ENCODE measurements at places on chromosomes 16 and 17. TPM values are rescaled to one million over a fixed set of nuclear protein-coding genes. Genes with fewer than 3 reads are reported as not detected.

- DNase-seq, result peak; percentile 83
These were observed 1.2 kb downstream of the EPX start for GRCh38 chr17:58193641-58194255.

- no peak for DNase-seq
These were observed 44.6 kb downstream of the SOX8 start for GRCh38 chr16:1026057-1026783.

DNA sequence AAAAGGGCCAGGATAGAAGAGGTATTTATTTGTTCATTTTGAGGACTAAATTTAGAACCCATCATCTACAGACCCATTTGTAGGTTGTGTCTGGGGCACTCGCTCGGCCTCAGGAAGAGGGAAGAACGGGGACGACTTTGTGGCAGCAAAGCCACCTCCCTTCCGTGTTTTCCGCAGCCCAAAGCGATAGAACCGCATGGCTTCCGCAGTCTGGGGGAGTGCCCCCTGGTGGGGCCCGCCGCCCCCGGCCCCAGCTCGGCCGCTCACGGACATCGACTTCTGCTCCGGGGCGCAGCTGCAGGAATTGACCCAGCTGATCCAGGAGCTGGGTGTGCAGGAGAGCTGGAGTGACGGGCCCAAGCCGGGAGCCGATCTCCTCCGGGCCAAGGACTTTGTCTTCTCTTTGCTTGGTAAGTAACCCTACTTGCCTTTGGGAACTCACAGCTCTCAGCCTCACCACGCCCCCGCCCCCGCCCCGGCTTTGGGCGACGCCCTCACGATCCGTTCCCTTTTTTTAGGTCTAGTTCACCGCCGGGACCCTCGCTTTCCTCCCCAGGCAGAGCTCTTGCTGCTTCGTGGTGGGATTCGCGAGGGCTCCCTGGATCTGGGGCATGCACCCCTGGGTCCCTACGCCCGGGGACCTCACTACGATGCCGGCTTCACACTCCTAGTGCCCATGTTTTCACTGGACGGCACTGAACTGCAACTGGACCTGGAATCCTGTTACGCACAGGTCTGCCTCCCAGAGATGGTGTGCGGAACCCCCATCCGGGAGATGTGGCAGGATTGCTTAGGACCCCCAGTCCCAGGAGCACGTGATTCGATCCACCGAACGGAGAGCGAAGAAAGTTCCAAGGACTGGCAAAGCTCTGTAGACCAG lies 681 bp downstream of the TMEM102 start:
- DNase-seq, result peak; percentile 94

DNA sequence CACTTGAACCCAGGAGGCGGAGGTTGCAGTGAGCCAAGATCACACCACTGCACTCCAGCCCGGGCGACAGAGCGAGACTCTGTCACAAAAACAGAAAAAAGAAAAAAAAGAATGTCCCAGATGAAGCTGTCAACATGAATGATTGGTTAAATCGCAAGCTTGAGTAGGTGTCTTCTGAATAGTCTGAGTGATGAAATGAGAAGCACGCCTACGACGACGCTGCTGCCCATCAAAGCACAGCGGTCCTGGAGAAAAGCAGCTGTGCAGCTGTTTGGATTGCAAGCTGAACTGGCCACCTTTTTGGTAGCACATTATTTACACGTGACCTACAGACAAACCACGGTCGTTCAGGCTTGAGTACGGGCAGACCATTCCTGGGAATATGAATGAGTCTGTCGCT lies 12.5 kb downstream of the ADCY9 start:
- DNase-seq, result no peak

- no peak for DNase-seq
These were observed 24.2 kb upstream of the HAP1 start for GRCh38 chr17:41758601-41759000.

- DNase-seq, result peak; percentile 88
These were observed at the start of gene SGSM2 for GRCh38 chr17:2336852-2337543. SGSM2 (plus strand) TSS chr17:2337501; CDS start chr17:2337689, 188 bp downstream.

- DNase-seq, result peak; percentile 67
These were observed 27.1 kb downstream of the SCPEP1 start for GRCh38 chr17:57004944-57005579.

- no peak for DNase-seq
These were observed 612 bp upstream of the SLC47A2 start for GRCh38 chr17:19717031-19717360.

- no peak for DNase-seq
These were observed 103.7 kb downstream of the C16orf95 start for GRCh38 chr16:87213536-87213935.

- DNase-seq, result no peak
These were observed 436.7 kb downstream of the KIF2B start for GRCh38 chr17:54259476-54259875.

- DNase-seq, result peak; percentile 87
These were observed at the start of gene NGFR for GRCh38 chr17:49494986-49495841. NGFR (plus strand) TSS chr17:49495293; CDS start chr17:49495418, 125 bp downstream.

DNA sequence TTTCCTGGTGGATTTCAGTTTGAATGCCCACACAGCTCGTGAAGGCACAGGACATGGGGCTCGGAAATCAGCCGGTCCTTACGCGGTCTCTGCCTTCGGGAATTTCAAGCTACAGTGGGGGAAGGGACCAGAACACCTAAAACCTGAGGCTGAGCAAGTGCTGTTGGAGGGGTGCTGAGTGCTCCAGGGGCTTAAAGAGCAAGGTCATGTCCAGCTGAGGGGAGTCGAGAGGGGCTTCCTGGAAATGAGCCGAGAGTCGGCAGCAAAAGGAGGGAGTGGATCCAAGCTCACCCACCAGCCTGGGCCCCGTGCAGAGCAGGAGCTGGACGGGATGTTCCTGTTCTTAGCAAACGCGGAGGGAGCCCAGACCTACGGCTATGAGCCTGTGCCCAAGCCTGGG lies 73.2 kb upstream of the RPL38 start:
- DNase-seq, result peak; percentile 45

DNA sequence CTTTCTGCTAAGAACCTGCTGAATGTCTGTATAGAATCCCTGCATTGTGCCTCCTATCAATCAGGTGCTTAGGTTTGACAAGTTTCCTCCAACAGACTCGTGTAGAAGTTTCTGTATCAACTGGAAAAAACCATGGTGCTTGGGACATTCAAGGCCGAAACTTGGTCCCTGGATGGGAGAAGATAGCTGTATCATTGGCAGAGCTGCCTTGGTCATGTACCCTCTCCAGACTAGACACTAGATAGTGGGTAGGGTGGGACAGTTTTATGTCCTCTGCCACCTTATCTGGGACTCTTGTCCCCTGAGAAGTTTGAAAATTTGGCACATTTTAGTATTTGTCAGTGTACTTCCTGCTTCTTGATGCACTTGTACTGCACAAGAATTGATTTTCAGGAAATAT lies 520.8 kb downstream of the WWOX start:
- DNase-seq, result no peak

GRCh38 chr16:68710211-68710610 lies 26.9 kb upstream of the CDH1 start:
- DNase-seq, result no peak

GRCh38 chr16:61544165-61544564 lies 492.1 kb downstream of the CDH8 start:
- no peak for DNase-seq

GRCh38 chr17:79272666-79273219 lies 198.1 kb downstream of the ENGASE start:
- DNase-seq, result peak; percentile 71

- peak; percentile 80 for DNase-seq
These were observed at the start of gene ALOX15 for GRCh38 chr17:4641297-4642195. ALOX15 (minus strand) TSS chr17:4641678; CDS start chr17:4641651, 27 bp downstream.

DNA sequence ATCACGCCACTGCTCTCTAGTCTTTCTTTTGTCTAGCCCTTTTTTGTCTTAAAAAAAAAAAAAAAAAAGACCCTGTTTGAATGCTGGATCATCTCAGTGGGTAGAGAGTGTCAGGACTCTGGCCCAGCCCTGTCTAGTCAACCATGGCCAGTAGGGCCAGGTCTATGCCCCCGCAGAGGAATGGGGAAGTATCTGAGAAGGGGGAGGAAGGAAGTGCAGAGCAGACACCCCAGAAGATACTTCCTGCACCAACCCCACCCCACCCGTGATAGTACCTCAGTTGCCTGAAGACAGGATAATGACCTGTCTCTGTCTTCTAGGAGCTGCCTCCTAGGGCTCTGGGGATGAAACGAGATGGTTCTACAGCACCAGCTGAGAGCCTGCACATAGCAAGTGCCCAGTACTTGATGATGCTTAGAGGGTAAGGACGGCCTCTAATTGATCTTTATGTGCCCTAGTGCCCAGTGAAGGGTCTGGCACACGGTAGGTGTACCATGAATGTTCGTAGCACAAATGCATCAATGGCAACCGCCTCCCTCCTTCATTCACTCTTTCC lies 55.4 kb downstream of the ABAT start:
- DNase-seq, result no peak

GRCh38 chr17:72366626-72367025 lies 245.8 kb downstream of the SOX9 start:
- no peak for DNase-seq

DNA sequence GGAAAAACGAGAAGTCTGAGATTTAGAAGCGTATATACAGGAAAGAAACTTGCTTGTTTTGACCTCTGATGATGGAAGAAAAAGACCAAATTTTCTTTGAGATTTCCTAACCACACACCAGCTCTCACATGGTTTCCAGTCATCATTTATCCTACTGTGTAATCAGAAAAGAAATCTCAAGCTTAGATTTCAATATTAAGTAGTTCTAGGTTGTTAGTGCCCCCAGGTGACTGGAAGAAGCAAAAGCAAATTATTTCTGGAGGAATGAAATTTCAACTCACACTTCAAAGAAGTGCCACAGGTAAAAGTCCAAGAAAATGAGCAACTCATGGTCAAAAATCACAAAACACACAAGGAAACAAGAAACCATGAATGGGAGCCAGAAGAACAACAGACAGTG lies 51.8 kb upstream of the KDM6B start:
- DNase-seq, result no peak

DNA sequence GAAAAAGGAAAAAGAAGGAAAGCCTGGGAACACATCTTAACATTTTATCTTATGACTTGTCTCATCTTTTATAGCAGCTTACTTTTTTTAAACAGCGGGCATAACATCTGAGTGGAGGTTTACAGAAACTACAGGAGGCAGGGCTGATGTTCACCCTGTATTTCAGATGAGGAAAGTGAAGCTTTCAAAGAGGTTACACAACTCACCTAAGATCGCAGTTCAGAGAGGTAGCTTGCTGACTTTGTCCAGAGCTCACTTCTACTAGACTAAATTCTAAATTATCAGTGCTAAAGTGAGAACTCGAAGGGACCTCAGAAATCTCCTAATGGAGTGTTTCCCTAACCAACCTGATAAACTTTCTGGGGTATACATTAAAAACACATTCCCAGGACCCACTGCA lies 3.7 kb downstream of the MBTD1 start:
- DNase-seq, result no peak

DNA sequence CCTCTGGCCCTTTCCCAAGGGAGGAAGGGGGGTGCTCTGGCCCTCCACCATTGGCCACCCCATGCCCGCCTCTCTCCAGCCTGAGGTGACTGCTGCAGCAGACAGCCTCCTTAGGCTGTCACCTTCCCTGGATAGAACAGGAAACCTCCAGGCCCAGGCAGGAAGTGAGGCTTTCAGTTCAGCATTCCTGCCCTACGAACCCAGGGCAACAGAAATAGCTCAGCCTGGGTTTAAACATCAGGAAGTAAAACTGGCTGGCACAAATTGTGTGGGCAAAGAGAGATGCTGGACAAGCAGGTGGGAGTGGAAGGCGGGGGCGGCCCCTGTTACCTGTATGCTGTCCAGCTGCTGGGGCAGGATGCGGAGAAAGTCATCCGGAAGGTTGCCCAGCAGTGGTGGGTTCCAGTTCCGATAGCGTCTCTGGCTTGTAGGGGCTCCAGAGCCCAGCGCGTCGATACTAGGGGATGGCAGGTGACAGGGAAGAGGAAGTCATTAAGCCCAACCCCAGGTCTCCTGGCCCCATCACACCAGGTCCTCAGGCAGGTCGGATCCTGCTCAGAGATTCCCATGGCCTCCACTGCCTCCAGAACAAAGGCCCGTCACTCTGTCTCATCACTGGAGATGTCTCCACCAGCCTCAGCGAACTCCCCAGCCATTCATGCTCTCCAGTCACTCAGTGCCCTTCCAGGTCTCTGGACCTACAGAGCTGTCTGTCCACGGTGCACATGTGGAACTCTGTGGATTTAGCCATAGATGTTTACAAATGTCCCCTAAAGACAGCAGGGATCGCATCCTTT lies 23.6 kb upstream of the MRPS23 start:
- peak; percentile 60 for DNase-seq

- DNase-seq, result no peak
These were observed 21.1 kb upstream of the CDRT4 start for GRCh38 chr17:15488557-15488956.

GRCh38 chr16:23453338-23454052 lies 506 bp upstream of the COG7 start:
- DNase-seq, result no peak

DNA sequence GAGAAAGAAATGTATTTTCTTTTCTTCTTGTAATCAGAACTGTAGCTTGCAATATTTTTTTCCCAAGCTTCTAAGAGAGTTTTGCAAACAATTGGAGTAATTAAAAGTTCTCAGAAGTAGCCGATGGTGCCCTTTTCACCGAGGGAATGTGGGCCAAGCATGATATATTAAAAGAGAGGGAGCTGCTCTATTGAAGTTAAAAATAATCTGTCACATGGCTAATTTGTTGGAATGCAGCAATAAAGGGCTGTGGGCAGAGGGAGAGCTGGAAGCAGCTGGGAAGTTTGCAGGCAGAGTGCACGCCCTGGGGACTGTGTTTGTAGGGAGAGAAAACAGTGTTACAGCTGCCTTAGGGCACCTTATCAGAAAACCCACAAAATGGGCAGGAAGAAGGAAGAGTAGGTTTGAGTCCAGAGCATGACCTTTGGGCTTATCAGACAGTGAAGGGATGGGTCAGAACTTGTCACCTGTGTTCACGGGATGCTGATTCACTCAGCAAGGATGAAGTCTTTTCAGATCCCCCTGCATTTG lies 18.5 kb upstream of the TERF2 start:
- DNase-seq, result no peak

DNA sequence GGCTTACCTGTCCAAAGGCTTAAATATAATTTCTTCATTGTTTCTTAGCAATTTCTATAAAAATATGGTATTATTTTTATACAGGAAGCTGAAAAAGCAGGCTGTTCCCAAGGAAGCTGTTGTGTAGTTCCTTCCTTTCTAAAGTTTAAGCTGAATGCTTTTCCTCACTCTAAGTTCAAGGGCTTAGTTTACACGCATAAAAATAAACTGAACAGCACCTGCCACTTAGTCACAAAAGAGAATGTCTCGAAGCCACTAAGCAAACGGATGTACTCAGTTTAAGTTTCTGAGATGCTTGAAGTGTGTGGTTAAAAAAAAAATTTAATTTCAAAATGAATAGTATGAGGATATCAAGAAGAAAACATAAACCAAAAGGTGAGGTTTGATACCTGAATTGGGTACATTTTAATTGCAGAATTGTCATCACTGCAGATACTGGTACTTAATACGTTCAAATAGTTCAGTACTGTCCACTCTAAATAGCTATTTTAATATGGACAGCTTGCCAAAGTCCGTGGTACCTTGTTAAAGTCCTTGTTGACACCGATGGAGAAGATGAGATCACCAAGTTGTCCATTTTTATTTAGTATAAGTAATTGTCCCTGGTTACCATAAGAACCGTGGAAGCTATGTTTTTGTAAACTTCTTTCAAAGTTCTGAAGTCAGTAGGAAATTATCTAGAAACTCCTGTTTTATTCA lies 38.1 kb downstream of the MRTFB start:
- no peak for DNase-seq

The JPH3 gene
- total RNA-seq, result 39.1 TPM

The CCDC47 gene
- total RNA-seq, result 60.0 TPM

The FOXN1 gene
- total RNA-seq, result not detected

The TIMP2 gene
- total RNA-seq, result 42.7 TPM

The CBFA2T3 gene
- 0.97 TPM for total RNA-seq

The HNF1B gene
- 28.8 TPM for total RNA-seq

The SKAP1 gene
- 0.32 TPM for total RNA-seq

The ACSM3 gene
- total RNA-seq, result 1.6 TPM

The IRF8 gene
- total RNA-seq, result 0.66 TPM

The TNS4 gene
- 0.89 TPM for total RNA-seq

The TLCD1 gene
- 22.9 TPM for total RNA-seq
